GM20000 (cell line): ENCODE measurements at places on chromosomes 6 and 20.

DNA sequence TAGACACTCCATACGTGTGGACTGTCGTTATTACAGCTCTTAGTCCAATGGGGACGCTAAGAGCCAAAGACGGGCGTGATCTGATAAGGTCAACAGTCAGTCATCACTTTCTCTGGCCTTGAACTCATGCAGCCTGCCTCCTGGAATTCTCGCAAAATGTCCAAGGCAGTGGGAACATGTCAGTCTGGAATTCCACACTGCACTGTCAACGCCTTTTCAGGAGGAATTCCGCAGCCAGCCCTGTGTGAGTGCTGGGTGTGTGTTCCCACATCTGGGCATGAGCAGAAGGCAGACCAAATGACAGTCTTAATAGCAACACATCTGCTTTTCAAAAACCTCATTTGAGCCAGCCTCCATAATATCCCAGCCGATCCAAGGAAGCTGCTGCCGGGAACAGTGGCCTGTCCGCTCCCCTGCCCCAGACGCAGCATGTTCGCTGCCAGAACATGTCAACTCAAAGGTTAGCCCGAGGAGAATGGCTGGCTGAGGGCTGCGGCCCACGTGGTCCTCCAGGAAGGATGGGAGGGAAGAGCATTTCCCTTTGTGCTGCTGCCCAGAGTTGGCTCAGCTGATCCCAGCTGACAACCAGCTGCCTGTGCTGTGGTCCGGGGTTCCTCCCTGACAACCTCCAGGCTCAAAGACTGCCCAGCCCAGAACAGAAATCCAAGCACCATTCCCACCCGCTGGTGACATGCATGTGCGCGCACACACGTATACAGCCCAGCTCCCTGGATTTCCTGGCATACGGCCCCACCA, 103.1 kb downstream of the SULF2 start:
- DNase-seq: no peak

- no peak for DNase-seq
These were observed 10.4 kb downstream of the GCNT2 start for GRCh38 chr6:10531503-10531902.

- DNase-seq: no peak
These were observed 45.0 kb downstream of the VSTM2L start for GRCh38 chr20:37947943-37948342.

- DNase-seq: no peak
These were observed 10.4 kb downstream of the STK4 start for GRCh38 chr20:44976698-44977097.

DNA sequence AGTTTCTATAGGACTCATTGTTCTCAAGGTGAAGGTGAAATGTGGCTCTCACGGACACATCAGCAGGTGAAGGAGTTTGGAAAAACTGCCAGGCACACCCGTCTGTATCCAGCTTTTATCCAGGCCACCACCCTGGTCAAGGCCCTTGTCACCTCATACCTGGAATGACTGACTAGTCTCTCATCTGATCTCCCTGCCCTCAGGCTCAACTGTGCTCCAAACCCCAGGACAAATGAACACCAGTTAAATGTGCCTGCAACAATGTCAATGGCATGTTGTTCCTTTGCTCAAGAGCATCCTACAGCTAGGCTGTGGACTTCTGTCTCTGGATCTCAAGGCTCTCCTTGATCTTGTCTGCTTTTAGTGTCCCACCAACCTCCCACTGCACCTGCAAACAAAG, 47.6 kb upstream of the DSP start:
- no peak for DNase-seq

DNA sequence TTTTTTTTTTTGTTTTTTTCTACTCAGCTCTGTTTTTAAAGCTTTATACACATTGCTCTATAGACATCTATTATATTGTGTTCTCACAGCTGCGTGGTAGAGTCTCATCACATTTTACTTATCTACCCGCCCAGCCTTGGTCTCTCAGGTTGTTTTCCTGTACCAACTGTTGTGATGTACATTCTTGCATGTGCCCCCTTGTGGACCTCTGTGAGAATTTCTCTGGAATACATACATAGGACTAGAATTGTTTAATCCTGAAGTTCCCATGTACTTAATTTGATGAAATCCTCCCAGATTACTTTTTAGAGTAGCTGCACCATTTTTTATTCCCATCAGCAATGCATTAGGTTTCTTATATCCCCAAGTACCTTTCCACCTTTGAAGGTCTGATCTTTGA, 40.4 kb upstream of the TINAG start:
- DNase-seq: peak; percentile 3

DNA sequence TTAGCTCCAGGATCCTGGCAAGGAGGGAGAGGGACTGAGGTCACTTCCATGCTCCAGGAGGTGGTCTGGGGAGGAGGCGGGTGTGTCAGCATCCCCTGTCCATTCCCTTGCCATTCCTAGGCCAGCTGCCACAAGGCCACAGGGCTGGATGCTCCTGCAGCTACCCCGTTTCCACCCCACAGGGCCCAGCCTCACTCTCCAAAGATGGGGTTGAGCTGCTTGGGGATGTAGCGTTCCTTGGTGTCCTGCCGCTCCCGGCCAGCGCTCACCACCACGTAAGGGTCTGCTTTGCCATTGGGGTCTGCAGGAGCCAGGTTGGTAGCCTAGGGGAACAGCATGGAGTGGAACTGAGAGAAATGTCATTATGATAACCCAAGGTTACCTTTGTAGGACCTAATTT, 23.0 kb downstream of the ERGIC3 start:
- no peak for DNase-seq

DNA sequence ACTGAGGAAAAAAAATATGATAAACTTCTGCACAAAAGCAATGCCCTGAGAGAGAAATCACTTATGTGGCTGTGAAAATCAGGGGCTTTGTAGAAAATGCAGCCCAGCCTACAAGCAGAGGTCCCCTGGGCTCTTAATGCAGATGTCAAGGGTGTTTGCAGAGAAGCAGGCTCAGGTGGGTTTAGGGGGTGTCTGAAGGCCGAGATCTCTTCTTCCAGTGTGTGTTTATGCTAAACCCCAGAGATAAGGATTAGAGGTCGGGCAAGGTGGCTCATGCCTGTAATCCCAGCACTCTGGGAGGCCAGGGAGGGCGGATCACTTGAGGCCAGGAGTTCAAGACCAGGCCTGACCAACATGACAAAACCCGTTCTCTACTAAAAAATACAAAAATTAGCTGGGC, 78.5 kb downstream of the TMEM242 start:
- DNase-seq: no peak

GRCh38 chr6:84332139-84333034, 104.9 kb upstream of the CEP162 start:
- DNase-seq: peak; percentile 35

DNA sequence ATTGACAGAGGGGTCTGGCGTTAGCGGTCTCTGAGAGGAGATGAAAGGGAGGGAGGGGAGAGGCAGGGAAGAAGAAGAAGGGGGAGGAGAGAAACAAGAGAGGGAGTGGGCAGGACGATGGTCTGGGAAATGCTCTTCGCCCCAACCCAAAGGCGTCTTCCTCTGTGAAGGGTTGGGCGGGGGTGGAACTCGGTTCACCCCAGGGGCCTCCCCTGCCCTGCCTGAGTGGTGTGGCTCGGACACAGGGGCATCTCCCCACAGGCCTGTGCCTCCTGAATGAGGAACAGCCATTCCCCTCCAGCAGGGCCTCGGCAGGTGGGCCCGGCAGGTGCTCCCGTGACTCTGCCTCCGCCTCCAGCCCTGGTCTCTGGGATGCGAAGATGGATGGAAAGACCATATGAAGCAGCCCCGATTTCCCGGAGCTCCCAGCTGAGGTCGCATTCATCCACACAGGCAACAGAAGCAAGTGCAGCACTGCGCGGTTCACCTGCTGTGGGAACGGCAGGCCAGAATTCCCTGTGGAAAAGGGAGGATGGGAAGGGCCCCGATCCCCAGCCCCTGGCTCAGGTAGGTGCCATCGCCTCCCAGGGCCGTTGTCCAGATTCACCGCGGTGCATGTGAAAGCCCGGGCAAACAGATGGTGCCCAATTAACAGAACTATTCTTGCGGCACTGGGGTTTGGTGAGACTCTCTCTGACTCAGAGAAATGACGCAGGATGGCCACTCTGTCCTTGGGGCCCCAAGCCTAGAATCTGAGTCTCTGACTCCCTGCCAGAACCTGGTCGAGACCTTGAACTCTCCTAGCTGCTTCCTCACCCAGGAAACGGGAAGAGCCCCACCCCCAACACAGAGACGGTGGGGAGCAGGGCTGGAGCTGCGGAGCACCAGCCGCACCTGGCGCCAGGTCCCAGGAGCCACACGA, 29.4 kb upstream of the RPS6KA2 start:
- DNase-seq: no peak

- peak; percentile 80 for DNase-seq
These were observed 85.2 kb upstream of the PHACTR3 start for GRCh38 chr20:59518881-59519706.

- no peak for DNase-seq
These were observed 50.5 kb downstream of the SAMD5 start for GRCh38 chr6:147559006-147559405.

DNA sequence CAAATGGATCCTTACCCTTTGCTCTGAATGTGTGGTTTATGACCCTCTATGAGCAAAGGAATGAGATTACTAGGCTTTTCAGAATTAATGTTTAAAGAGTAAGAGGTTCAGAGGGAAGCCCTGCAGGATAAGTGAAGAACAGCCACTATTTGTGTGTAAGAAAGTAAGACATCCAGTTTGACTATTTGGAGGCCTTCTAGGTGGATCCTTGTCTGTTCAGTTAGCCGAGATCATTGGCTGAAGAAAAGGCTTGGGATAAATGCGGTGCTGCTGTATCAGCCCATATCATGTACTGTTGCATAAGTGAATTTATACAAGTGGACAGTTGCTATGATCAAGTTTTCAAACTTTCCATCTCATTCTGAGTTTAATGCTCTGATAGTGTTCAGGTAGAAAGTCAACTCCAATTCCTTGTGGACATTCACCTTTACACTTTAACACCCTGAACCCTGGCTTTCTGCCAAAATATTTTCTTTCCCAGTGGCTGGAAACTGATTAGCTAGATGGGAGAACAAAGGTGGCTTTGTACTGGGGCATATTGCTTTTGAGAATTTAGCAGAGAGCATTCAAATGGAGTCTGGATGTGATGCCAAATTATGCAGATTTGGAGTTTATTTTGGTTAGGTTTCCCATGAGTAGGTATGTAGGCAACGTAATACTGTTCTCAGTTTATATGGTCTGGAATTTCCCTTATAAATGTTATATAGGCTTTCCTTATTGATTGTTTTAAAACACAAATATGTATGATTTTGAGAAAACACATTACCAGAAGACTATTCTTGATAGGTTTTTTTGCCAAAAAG, 15.0 kb downstream of the PARD6B start:
- DNase-seq: no peak

GRCh38 chr20:50674138-50674825, 17.1 kb downstream of the RIPOR3 start:
- no peak for DNase-seq

GRCh38 chr6:31204751-31205145, 34.3 kb upstream of the POU5F1 start:
- no peak for DNase-seq

GRCh38 chr6:161133963-161134362, 139.9 kb downstream of the AGPAT4 start:
- DNase-seq: no peak

DNA sequence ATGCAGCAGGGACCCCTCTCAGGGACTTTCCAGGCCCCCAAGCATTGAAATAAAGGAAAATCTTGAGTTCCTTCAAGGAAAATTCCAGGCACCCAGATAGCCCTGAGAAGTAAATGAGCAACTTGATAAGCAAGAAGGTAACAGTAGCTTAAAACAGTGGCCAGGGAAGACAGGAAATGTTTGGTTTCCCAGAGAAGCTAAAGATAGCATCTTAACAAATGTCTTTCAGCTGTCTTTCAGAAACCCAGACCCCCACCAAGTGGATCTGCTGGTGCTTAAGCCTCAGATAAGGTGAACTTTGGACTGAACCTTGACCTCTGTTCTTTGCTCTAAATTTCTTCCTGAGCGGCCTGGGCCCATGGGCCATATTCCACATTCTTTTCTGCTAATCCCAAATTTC, 117.8 kb upstream of the CST7 start:
- no peak for DNase-seq

DNA sequence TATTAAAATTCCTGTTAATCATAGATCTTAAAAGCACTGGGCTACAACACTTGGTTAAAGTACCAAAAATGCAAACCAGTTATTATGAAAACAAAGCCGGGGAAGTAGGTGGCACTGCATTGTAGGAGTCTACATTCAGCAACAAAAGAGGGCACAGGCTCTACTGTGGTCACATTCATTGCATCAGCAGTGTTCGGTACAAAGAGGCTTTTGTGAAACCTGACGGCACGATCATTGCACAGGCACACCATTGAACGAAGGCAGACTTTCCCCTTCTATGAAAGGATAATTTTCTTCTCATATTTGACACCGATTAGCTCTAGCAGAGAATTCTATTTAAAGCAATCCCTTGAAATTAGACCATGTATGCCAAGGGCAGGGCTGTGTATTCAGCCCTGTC, 44.6 kb upstream of the AGPAT4 start:
- DNase-seq: no peak

DNA sequence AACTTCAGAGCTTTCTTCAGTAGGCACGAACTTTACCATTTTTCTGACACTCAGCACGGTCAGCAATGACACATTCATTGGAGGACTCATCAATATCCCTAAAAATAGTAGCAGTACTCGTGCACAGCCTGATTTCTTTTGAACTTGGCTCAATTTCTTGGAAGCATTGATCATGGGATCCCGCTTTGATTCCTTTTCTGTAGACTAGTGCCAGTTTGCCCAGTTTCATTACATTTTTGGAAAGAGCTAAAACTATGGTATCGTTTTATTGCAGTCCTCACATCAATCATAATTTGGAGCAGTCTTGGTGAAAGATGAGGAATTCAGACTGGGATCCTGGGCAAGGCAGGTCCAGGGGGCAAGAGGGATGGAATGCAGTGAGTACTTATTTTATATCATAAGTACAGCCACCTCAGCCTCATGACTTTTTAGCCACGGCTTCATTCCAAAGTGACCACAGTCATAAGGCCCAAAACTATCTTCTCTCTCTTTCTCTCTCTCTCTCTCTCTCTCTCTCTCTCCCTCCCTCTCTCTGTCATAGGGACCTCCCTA, 170.9 kb upstream of the AKAP12 start:
- no peak for DNase-seq

DNA sequence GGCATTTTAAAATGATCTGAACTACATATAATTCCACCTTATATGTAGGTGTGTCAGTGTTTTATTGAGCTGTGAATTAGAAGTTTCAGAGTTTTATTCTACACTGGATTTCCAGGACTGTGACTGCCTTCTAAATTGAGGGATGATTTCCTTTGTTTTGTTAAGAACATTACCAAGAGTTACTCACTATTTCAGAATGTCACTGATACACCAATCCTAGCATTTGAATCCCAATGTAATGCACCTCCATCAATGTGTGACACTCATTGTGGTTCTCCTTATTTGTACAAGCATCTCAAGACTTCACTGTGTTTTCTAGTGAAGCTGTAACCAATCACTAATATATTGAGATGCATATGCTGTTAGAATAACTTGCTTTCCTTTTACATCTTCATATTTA, 86.8 kb downstream of the PLCB1 start:
- DNase-seq: no peak

DNA sequence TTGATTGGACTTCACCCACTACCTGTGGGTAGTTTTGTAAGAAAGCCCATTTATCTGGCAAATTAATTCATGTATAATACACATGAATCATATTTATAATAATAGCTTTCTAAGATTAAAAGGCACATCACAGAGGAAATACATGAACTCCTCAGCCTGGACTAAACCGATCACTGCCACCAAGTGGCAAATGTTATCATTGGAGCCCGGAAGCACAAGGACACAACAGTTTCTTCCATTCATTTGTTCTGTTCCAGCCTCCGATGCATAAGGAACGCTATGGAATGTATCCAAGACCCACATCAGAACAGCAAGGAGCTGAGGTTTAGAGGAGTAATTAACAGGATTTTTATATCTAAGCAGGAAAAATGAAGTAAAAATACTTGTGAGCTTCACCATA, 13.9 kb upstream of the IPCEF1 start:
- DNase-seq: peak; percentile 38
